ENCODE measurements at places on chromosomes 5 and 9. TPM values are rescaled to one million over a fixed set of nuclear protein-coding genes. Genes with fewer than 3 reads are reported as not detected.

GRCh38 chr5:17249029-17249634 lies 31.7 kb downstream of the BASP1 start:
- peak; percentile 43 for ATAC-seq

GRCh38 chr5:59466271-59466670 lies 427.3 kb downstream of the PDE4D start:
- ATAC-seq: no peak

DNA sequence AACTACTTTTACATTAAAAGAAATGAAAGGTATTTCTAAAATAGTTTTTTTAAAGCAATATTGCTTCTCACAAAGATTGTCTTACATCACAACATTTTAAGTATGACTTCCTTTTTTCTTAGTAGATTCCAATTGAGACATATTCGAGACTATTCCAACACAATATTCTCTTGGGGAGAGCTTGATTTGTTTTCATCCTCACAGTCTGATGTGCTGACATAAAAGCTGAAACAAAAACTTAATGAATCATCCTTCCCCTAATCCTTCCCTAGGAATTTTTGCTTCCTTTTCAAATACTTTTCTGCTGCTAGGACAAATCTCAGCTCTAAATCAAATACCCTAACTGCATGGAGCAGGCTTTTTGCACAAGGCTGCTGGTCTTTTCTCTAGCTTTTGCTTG lies 245.8 kb upstream of the MAP3K1 start:
- ATAC-seq: no peak

- ATAC-seq: no peak
Observed at GRCh38 chr9:71929791-71930440, 18.5 kb downstream of the C9orf85 start.

Gene SLC22A4
- total RNA-seq: 0.28 TPM

Gene ARID3C
- not detected for total RNA-seq

DNA sequence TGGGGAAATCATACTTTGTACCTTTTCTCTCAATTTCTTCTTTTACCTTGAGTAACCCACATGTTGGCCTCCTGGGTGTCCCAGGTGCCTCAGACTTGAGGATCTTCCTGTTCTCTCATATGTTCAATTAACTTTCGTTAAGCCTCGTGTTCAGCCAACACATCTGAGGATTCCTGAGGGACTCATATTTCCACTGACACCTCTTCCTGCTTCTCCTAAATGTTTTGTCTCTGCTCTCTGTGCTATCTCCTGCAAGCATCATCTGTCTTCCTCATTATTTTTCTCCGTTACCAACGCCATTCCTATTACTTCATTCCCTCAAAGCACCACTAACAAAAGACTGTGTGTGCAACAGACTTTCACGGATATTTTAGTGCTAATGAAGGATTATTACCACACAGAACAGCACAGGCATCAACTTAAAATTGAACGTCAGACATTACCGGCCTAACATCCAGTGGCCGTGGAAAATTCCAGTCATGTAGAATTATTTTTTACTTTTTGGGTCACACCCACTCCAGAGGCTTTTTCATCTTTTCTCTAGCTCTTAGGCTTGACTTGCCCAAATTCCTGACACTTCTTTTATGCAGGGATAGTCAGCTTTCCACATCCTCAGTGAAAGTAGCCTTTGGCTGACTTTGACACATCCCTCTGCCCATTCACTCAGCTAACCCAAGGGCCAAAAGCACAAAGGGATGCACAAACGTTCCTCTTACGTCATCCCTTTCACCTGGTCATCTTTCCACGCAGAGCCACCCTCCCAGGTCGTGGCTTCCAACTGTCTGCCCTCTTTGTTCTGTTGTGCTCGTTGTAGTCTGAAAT lies 46.0 kb upstream of the OSMR start:
- no peak for ATAC-seq

Gene TNFSF8
- 0.20 TPM for total RNA-seq

- ATAC-seq: no peak
Observed at GRCh38 chr9:114936581-114936980, 6.2 kb upstream of the TNFSF8 start.

GRCh38 chr9:8823131-8823895 lies 1023.7 kb upstream of the DMAC1 start:
- ATAC-seq: no peak

Gene SPATA31C1
- not detected for total RNA-seq

GRCh38 chr9:137095664-137096517 lies 9.1 kb downstream of the MAN1B1 start:
- peak; percentile 39 for ATAC-seq

Gene COL23A1
- total RNA-seq: 0.32 TPM
